Fibroblast of skin of left quadriceps (primary cell): ENCODE measurements at places on chromosomes 1 and 21.

DNA sequence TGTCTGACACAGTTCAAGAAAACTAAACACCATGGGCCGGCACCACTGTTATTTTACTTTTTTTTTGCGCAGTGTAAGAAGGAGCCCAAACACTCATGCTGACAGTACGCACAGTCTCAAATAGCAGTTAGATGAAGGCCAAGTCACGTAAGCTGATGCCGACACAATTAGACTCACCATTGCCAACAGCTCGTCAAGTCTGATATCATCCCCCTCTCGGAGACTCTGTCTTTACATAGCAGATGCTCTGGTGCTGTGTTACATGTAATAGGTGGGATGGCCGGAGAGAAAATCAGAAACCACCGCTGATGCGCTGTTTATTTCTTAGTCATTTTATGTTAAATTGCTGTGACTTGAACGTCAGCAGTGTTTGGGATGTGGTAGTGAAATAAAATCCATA, 49.3 kb downstream of the TGFB2 start:
- no peak for DNase-seq

DNA sequence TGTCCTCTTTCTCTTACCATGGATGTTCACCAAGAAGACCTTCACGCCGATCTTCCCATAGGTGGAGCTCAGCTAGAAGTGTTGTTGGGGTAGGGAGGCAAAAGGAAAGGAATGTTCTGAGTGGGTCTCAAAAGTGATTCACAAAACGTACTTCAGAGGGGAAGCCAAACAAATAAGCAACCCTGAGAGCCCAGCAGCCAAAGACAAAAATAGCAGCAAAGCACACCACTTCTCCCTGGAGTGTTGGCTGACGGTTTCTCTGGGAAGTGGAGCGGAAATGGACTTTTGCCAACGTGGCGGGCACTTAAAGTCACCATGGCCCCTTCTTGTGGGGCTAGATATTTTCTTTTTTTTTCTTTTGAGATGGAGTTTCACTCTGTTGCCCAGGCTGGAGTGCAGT, 23.1 kb downstream of the SLC26A9 start:
- no peak for DNase-seq

DNA sequence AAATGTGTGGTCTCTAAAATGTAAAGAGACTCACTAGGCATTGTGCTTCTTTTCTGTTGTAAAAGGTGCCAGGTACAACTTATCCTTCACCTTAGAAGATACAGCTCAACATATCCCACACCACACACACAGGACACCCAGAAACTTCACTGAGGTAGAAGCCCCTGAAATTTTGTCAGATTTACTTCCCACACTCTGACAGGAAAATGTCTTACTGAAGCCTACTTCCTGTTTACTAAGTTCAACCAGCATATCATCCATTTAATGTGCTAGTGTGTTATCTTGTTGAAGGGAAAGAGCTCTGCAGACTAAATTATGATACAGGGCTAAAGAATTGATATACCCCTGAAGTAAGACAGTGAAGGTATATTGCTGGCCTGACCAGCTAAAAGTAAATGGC, 39.9 kb upstream of the INSL5 start:
- no peak for DNase-seq

- DNase-seq = no peak
Measured at GRCh38 chr1:30514945-30515344, 208.4 kb downstream of the MATN1 start.

- DNase-seq = no peak
Measured at GRCh38 chr1:12097321-12097720, 34.2 kb downstream of the TNFRSF8 start.
